NCI-H524 (cell line): ENCODE measurements at places on chromosomes 11 and 22.

GRCh38 chr22:24329453-24329852, 58.8 kb downstream of the SPECC1L start:
- DNase-seq, result no peak

GRCh38 chr11:62411524-62411923, 7.3 kb upstream of the SCGB1A1 start:
- DNase-seq, result no peak

DNA sequence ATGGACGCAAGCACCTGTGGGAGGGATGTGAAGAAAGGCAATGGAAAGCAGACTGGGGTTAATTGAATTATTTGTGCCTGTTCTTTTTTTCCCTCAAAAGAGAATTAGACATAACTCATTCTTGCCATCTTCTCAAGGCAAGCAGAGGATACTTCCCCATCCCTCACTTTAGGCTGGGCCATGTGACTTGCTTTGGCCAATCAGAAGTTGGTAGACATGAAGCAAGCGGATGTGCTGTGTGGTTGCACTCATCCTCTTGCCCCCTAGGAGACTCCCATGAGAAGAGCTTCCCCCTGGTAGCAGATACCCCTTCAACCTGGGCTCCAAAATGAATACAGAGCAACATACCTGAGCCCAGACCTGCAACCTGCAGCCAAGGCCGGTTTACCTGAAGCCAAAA, 124.4 kb upstream of the ZC3H12C start:
- DNase-seq, result no peak

DNA sequence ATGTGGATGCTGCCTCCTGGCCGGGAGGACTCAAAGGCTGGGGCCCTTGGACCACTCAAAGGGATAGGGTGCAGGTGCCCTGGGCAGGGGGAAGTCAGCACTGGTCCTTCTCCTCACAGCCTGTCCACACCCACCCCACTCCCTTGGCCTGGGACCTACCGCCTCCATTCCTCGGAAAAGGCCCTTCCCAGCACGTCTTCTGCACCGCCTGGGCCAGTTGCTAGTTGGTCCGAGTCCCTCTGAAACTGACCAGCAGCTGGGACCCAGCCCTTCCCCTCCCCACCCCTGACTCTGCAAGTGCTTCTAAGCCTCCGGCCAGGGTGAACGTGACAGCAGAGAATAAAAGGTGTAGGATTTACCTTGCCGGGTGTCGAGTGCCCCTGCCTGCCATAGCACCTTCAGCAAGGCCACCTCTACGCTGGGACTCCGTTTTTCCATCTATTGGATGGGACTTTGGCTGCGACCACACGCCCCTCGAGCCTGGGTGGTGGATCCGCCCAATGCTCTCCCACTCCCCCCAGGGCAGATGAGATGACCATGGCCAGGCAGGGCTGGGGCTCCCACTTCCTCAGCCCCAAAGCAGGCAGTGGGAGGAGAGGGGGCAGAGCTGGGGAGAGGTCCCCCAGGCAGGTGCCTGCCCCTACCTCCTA, 37.3 kb downstream of the OSBPL5 start:
- DNase-seq, result no peak

- DNase-seq, result no peak
Observed at GRCh38 chr11:69209421-69210309, 53.9 kb downstream of the SMIM38 start.

- DNase-seq, result no peak
Observed at GRCh38 chr11:61406067-61406466, 13.7 kb downstream of the TMEM216 start.

DNA sequence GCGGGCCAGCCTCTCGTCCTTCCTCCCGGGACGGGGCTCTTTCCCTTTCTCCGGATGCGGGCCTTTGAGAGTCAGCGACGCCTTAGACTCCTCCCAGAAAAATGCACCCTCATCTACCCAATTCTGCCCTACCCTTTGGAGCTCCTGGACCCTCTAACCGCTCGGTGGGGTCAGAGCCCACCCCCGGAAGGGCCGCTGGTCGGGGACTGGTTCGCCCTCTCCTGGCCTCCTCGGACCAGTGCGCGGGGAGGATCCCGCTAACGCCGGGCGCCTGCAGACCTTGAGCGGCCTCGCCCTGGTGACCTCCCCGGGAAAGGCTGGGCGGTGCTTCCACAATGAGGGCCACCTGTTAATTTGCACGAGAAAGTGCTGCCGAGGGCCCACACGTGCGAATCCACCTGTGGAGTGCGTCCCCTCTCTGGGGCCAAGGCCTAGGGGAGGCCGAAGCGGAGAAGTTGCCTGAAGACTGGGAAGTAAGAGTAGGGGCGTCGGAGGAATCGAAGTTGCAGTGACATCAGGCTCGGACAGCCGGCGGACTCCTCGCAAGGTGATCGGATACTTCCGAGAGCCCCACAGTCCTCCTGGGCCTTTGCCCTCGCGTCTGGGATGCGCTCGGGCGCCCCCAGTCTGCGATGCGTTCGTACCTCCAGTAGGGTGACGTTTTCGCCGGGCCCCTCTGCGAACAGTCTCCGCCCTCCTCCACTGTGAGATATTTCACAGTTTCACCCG, 61.5 kb downstream of the ENDOD1 start:
- DNase-seq, result peak; percentile 92
